ACHN (cell line): ENCODE measurements at places on chromosomes 7 and 10.

- no peak for DNase-seq
These were observed 259.5 kb upstream of the SLC26A5 start for GRCh38 chr7:103705542-103705941.

- DNase-seq = no peak
These were observed 260.6 kb downstream of the KCNMA1 start for GRCh38 chr10:77377034-77377433.

GRCh38 chr7:332646-333392 lies 42.8 kb downstream of the FOXL3 start:
- peak; percentile 80 for DNase-seq

- no peak for DNase-seq
These were observed 32.3 kb downstream of the RASGEF1A start for GRCh38 chr10:43234471-43235041.

GRCh38 chr10:60572511-60573194 lies 183.0 kb upstream of the ANK3 start:
- DNase-seq = peak; percentile 66

GRCh38 chr10:79047875-79048638 lies 20.7 kb upstream of the ZMIZ1 start:
- no peak for DNase-seq

DNA sequence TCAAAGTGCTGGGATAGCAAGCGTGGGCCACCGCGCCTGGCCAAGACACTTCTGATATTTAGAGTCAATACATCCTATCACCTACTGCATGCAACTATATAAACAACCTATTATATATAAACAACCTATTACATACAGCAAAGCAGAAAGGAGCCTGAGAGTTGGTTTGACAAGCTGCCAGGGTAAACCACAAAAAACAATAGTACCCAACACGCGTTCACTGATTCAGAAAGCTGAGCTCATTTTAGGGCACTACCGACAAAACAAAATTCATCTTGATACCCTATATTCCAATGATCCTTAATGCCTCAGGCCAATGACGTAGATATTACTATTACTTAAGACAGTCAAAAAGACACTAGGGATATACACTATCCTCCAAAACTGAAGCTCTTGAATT lies 16.2 kb downstream of the MALSU1 start:
- DNase-seq = no peak

DNA sequence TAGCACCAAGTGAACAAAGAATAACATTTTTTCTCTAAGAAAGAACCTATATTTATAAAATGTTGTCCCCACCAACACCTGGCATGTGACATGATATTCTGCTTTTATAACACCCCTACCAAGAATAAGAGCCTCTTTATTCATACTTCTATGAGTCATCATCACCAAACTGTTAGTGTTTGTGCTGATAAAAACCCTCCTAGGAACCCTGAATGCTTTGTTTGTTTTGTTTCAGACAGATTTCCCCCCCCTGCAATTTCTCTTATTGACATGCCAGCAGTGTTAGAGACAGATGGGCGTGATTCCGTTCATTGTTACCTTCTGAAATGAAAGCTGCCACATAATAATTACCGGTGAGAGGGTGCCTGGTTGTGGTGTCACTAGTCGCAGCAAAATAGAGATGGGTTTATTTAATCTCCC lies 651.1 kb downstream of the SORCS1 start:
- DNase-seq = no peak

DNA sequence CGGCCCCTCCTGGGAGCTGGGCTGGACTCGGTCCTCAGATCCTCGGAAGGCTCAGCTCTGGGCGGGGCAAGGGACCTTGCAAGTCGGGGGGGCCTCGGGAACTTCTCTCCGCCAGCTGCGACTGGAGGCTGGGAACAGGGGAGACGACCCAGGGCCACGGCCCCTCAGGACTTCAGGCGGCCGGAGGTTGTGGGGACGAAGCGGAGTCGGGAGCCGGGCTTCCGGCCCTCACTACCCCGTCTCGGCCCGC lies 2.6 kb downstream of the ADIRF start:
- DNase-seq = no peak
